Stimulated activated CD8-positive, alpha-beta memory T cell treated with anti-CD3 and anti-CD28 coated beads, Interleukin-7, amount 100 ng/mL, for 24 hours (primary cell): ENCODE measurements at places on chromosomes 6 and 20.

- DNase-seq: no peak
Measured at GRCh38 chr6:71324194-71324785, 35.7 kb downstream of the OGFRL1 start.

- DNase-seq: no peak
Measured at GRCh38 chr6:125231574-125232343, 70.0 kb downstream of the HDDC2 start.

GRCh38 chr6:100664274-100665040 lies 199.7 kb upstream of the SIM1 start:
- no peak for DNase-seq

DNA sequence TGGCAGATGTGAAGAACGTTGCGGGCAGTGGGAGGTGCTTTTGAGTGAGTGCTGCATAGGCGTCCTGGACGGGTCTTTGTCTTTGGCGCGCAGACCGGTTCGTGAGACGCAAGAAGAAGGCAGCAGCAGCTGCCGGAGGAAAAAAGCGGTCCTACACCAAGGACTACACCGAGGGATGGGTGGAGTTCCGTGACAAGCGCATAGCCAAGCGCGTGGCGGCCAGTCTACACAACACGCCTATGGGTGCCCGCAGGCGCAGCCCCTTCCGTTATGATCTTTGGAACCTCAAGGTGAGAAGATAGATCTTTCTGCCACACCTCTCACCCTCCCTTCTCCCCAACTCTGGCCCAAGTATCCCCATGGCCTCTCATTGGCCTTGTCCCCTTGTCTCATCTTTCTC lies 1.1 kb downstream of the ABT1 start:
- DNase-seq: no peak

GRCh38 chr20:36313476-36313875 lies 7.3 kb downstream of the DLGAP4 start:
- DNase-seq: no peak

DNA sequence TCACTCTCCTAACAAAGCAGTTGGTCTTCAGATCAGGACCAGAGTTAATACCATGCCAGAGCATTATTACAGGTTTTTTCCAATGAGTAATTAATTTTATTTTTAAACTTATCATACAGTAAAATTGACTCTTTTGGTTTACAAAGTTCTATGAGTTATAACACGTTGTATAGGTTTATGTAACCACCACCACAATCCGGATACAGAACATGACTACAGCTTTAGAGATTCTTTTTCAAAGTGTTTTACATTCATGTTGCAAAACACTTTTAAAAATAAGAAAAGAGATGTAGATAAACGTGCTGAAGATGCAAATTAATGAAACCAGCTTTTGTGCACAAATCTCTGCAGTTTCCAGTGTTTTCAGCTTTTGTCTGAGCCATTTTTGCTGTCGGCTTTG lies 1.5 kb upstream of the TPBG start:
- no peak for DNase-seq

DNA sequence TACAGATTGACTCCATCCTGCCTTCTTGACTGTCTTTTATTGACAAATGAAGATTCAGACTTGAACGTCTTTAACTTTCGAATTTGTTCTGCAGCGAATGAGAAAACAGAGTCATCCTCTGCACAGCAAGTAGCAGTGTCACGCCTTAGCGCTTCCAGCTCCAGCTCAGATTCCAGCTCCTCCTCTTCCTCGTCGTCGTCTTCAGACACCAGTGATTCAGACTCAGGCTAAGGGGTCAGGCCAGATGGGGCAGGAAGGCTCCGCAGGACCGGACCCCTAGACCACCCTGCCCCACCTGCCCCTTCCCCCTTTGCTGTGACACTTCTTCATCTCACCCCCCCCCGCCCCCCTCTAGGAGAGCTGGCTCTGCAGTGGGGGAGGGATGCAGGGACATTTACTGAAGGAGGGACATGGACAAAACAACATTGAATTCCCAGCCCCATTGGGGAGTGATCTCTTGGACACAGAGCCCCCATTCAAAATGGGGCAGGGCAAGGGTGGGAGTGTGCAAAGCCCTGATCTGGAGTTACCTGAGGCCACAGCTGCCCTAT lies 12.2 kb downstream of the BRD2 start:
- no peak for DNase-seq

DNA sequence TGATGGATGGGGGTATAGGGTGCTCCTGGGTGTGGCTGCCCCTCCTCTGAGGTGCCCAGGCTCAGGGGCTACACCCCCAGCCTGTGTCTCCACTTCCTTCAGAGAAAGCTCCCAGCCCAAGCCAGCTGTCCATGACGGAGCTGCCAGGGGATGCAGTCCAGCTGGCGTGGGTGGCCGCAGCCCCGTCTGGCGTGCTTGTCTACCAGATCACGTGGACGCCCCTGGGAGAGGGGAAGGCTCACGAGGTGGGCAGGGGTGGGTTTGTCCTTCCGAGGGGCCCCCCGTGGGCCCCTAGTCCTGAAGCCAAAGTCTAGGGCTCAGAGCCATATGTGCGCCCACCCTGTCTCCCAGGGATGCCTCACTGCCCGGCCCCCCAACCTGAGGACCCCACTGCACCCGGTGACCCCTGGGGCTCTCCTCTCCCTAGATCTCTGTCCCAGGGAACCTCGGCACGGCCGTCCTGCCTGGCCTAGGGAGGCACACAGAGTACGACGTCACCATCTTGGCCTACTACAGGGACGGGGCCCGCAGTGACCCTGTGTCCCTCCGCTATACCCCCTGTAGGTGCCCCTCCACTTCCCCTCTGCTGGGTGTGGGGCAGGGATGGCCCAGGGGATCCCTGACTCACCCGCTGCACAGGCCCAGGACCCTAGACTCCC lies 19.8 kb downstream of the COL20A1 start:
- no peak for DNase-seq

DNA sequence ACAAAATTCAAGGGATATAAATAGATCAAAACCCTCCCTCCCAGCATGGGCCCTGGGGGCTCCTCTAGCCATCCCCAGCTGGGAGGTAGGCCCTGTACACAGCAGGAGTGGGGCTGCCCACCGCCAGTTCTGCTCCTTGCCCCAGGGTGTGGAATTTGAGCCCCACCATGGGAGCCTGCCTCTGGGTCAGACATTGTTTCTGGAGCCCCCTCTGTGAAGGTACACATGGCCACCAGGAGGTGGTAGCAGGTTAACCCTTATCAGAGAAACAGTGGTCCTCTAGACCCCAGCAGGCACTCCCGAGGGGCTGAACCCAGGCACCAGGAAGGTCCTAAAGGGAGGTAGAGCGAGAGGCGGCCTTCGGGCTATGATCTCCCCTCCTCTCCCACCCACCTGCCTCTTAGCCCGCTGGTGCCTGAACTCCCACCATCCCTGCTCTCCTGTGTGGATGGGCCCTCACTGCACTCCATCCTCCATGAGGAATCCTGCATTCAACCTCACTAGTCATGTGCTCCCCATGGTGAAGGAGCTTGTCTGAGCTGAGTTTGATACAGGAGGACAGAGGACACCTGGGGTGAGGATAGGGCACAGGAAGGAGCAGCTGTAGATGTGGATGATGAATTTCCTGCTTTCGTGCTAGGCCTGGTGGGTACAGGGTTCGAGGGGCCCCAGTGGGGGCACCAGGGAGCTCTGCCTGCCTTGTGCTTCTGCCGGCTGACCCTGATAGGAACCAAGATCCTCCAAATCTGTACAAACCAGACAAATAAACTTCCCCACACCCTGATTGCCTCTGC lies 114.9 kb downstream of the GRM4 start:
- no peak for DNase-seq

DNA sequence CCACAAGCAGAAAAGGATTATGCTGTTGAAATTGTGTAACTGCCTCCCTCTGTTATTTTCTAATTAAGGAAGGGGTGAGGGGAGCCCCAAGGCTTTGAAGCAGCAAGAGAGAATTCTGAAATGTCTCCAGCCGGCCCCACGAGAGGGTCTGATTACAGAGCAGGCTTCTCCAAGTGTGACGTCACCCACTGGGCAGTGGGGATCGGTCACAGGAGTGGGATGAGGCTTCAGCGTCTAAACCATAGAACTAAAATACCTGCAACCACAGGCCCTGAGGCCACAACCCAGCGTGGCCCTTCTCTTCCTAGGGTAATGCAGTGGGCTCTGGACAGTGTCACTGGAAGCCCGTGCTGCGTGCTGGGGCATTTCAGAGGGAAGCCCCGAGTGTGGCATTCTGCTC lies 38.6 kb upstream of the APCDD1L start:
- DNase-seq: no peak

DNA sequence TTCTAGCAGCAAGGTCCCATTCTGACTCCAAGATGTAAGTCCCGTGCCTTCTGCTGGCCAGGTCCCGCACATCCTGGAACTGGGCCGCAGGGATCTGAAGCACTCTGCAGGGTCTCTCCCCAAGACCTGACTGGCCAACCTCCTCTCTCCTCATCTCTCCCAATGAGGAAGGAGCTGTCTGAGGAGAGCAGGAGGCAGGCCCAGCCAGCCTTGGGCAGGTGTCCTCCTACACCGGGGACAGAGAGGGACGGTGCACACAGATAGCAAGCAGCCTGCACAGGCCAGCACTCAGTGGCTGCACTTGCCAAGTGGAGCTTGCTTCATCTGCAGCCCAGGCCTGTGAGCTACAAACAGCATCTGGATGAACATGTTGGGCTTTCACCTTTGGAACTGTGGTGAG lies 76.8 kb upstream of the CD93 start:
- no peak for DNase-seq

DNA sequence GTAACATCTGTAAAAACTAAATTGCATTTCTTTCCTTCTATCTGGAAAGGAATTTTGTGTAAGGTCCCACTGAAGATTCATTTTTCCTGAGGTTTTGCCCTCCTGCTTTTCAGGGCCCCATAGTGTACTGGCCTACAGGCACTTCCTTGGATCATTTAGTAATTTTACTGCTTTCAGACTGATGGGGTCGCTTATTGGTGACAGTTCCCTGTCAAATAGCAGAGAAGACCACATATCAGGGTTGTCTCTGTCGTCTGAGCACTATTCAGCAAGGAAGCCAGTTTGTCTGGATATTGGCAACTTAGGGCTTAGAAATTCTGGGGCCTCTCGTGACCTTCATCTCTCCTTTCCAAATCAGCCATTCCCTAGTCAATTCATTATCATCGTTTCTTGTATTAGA lies 3.5 kb downstream of the GRM1 start:
- no peak for DNase-seq

DNA sequence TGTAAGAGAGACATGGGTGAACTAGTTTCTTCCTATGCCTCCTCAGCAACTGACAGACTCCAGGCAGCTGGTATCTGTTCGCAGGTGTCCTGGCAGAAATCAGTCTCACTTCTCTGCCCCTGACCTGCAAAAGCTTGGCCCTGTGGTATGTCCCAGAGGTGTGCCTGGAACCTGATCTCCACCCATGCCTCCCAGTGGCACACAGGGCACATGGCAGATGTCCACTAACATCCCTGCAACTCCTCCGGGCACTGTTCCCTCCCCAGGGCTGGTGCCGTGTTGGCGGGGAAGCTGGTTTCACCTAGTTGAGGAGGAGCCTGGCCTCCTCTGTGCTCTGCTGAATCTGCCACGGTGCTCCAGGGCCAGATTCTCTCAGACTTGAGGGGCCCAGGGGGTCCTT lies 123.3 kb upstream of the GGTLC1 start:
- no peak for DNase-seq

DNA sequence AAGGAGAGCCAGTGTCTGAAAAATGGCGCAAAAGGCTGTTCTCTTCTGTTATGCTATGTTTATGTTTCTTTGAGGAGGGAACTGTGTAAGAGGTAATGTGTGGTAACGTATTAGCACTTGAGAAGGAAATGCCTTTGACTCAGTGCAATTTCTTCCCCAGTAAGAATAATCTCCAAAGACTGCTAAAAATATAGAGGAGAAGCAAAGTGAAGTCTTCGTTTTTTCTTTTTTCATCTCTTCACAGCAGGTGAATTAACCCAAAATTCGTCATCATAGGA lies 47.1 kb upstream of the IFNGR1 start:
- no peak for DNase-seq

DNA sequence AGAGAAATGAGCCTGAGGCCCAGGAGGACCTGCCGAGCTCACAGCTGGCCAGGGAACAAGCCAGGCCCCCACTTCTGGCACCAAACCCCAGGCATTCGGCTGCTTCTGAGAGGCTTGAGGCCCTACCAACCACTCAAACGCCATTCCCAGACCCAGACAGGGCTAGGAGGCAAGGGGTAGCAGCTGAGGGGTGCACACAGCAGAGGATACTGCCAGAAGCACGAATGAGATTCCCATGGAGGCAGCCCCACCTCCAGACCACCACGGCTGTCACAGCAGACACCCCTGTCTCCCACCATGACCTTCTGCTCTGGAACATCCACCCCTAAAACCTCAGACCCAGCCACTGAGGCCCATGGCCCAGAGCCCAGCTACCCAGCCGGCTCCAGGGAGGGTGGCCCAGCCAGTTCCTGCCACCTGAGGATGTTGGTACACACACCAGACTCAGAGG lies 36.1 kb downstream of the NTSR1 start:
- no peak for DNase-seq

DNA sequence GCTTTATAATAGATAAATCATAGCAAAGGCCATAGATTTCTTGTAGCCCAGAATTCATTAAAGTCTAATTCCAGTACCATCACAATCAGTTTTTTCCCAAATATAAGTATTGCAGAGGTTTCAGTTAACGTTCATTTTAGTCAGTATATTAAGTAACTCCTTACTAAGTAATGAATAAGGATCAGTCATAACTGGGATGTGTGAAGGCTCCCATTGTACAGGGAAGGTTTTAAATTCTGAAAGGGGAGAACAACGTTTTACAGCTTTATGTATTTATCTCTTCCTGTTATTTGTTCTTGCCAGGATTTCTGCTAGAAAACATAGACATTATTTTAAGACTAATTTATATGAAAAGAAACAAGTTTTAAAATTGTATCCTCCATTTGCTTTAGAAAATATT lies 215.5 kb upstream of the LAMP5 start:
- no peak for DNase-seq

GRCh38 chr20:48758206-48758820 lies 69.5 kb downstream of the PREX1 start:
- DNase-seq: no peak

GRCh38 chr6:3377536-3378397 lies 79.1 kb downstream of the SLC22A23 start:
- DNase-seq: no peak

DNA sequence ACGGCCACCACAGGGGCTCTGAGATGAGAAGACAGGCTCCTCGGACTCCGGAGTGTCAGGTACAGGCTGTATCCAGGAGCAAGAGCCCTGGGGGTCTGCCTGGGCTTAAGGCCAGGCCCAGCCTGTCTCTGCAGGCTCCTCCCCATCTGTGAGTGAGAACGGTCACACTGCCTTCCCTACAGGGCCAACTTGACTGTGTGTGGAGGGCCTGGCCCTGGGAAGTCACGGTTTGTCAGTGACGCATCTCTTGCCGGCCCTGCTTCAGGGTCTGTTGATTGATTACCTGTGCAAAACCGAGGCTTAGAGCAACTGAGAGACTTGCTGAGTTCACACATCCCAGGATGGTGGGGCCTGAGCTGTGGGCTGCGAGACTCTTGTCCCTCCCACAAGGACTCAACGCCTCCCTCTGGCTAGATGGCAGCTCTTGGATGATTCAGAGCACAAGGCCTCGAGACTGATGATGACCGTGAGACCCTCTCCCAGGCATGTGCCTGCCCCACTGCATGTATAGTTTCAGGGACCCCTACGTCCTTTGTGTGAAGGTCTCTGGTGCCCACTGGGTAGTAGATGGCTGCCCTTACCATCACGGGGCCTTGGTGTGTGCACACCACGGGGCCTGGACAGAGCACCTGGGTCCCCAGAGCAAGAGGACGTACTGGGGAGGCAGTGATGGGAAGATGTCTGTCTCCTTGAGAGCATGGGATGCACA lies 5.9 kb downstream of the RBM38 start:
- DNase-seq: no peak
